ENCODE measurements at places on chromosomes 13 and 19. TPM values are rescaled to one million over a fixed set of nuclear protein-coding genes. Genes with fewer than 3 reads are reported as not detected.

MAP4K1 gene
- total RNA-seq: 310 TPM

FUT2 gene
- not detected for total RNA-seq

KLK7 gene
- total RNA-seq: not detected

RUVBL2 gene
- total RNA-seq: 100 TPM

CCDC70 gene
- 0.43 TPM for total RNA-seq
